ENCODE measurements at places on chromosomes 6 and 20. TPM values are rescaled to one million over a fixed set of nuclear protein-coding genes. Genes with fewer than 3 reads are reported as not detected.

CTAGE9 gene
- total RNA-seq: not detected

- no peak overlapping the region for H3K4me3 ChIP-seq
- no peak for DNase-seq
- H3K27ac ChIP-seq: no peak overlapping the region
- no peaks in the 10 kb centered on the region for H3K4me1 ChIP-seq
- H3K36me3 ChIP-seq: no peaks in the 10 kb centered on the region
Observed at GRCh38 chr20:10059006-10059405, 24.2 kb downstream of the ANKEF1 start.

DNA sequence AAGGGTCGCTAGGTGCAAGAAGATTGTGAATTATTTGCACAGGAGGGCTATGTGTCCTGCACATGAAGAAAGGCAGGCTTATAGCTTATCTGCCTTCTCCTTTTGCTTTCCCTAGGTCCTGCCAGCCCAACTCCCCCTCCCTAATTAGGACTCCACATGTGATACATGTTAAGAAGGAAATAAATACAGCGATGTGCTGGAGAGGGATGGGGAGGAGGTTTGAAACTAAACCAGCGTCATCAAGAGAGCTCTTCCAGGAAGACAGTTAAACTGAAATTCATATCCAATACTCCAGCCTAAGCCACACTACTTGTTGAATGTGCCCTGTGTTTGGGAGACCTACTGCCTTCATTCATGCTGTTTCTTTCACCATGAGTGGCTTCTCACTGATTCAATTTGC is 34.9 kb upstream of the UTRN start:
- H3K27ac ChIP-seq: no peak overlapping the region
- no peaks in the 10 kb centered on the region for H3K27me3 ChIP-seq
- DNase-seq: no peak
- H3K4me1 ChIP-seq: peaks cover 6% of the 10 kb centered on the region

DNA sequence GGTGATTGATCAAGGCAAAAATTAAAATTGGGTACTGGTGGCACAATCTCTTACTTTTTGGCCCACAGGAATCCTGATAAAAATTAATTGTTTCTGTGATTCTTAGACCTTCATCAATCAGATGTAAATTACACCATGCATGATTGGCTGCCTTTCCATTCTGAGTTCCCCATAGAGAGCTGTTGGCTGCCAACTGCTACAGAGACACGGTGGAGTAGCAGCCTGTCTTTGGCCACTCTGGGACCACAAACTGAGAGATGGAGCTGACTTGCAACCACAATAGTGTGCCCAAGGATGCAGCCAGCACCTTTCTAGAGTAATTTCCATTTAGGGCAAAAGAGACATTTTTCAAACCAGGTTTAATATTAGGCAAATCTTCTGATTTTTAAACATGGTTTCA is 274.3 kb upstream of the MMS22L start:
- no peak overlapping the region for H3K4me3 ChIP-seq
- H3K36me3 ChIP-seq: no peaks in the 10 kb centered on the region
- no peaks in the 10 kb centered on the region for H3K4me1 ChIP-seq
- no peak for DNase-seq
- no peak overlapping the region for H3K27ac ChIP-seq
- no peaks in the 10 kb centered on the region for H3K27me3 ChIP-seq

GRCh38 chr20:3106658-3107463 is 22.3 kb upstream of the AVP start:
- no peaks in the 10 kb centered on the region for H3K4me1 ChIP-seq
- H3K27me3 ChIP-seq: no peaks in the 10 kb centered on the region
- H3K36me3 ChIP-seq: no peaks in the 10 kb centered on the region
- H3K4me3 ChIP-seq: no peak overlapping the region

DNA sequence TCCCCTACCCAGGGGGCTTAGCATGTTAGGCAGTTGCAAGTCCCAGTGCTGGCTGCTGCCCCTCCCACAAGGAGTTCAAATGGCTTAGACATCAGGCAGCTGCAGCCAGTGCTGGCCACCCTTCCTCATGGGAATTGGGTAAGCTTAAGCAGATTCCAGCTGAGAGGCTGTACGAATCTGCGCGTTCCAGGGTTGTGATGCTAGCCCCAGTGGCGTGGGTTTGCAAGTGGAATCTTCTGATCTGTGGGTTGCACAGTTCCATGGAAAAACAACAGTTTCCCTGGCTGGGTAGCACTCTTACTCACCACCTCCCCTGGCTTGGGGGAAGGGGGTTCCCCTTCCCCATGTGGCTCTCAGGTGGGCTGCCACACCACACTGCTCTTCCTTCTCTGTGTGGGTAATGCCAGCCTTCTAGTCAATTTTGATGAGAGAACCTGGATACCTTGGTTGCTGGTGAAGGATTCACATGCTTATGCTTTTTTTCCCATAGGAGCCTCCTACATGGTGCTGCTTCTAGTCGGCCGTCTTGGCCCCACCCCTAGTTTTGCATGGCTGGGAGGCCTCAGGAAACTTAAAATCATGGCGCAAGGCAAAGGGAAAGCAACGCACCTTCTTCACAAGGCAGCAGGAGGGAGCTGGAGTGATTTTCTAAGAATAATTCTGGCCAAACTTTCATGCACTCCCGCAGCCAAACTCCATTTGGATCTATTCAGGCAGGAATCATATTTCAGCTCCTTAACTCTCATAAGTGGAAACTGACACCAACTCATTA is 13.0 kb downstream of the DYNLT2 start:
- H3K27me3 ChIP-seq: no peaks in the 10 kb centered on the region
- H3K4me3 ChIP-seq: no peak overlapping the region
- no peak for DNase-seq
- H3K4me1 ChIP-seq: no peaks in the 10 kb centered on the region
- no peak overlapping the region for H3K27ac ChIP-seq
- H3K36me3 ChIP-seq: no peaks in the 10 kb centered on the region

DNA sequence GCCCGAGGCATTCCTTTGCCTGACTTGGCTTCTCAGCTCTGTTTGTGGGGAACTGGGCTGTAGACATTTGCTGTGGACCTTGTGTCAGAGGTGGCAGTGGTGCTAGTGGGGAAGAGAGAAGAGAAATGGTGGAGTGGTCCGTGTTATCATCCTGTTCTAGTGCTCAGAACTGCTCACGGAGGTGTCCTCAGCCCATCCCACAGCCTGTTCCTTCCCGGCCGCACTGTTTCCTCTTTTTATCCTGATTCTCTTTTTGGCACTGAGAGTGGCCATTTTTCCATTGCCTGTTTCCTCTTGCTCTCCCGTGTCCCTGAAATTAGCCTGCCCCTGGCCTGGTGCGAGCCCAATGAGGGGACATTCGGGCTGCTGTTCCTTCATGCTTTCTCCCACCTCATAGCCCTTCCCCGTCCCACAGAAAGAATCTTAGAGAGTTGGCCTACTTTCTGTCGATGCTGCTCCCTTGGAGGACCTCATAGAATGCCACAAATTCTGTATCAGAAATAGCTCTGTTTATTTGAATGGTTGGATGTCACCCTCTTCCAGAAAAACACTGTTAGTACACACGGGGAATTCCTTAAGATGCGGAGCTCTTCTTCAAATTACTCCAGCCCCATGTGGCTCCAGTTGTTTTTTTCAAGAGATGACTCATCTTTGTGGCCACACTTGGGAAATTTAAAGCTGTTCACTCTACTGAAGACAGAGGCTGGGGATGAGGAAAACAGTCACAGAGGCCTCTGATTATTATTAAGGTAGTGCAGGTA is 26.1 kb downstream of the FARS2 start:
- H3K4me3 ChIP-seq: no peak overlapping the region
- H3K36me3 ChIP-seq: no peaks in the 10 kb centered on the region
- no peaks in the 10 kb centered on the region for H3K27me3 ChIP-seq

DNA sequence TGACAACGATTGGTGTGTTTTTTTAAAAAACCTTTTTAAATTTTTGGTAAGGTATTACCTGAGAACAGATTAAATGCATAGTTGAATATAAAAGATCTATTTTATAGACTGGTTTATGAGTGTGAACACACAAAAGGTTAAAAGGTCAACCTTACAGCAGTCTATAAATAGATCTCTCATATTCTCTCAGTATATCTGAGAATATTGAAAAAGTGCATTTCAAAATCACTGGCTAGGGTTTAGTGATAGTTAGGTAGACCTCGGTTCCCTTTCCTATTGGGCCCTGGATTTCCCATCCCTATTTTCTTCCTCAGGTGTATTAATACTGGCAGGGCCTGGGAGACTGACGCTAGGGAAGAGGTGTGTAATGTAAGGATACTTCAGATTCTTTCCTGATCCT is 723 bp upstream of the ZNF451 start:
- peak overlapping the region; percentile 78 for H3K4me3 ChIP-seq
- H3K27me3 ChIP-seq: no peaks in the 10 kb centered on the region
- DNase-seq: no peak
- peaks cover 3% of the 10 kb centered on the region for H3K4me1 ChIP-seq
- peak overlapping the region; percentile 8 for H3K27ac ChIP-seq

UCKL1 gene
- total RNA-seq: 27.9 TPM

DNA sequence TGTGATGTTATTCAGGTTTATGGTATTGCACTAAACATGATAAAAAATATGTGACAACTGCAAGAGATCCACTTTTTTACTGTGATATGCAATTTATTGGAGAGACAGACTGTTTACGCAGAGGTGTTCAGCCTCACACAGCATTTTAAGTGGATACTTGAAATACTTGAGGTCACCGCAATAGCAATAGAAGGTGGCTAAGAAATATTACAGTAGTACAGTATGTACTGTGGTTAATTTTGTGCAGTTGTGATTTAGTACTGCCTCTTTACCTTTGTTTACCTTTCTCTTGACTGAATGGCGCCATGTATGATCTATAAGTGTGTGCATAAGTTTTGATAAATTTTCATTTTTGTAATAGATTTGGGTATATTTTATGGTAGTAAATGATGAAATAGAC is 17.4 kb downstream of the MACROD2 start:
- DNase-seq: no peak
- no peak overlapping the region for H3K27ac ChIP-seq
- H3K27me3 ChIP-seq: no peaks in the 10 kb centered on the region
- H3K36me3 ChIP-seq: no peaks in the 10 kb centered on the region
- no peak overlapping the region for H3K4me3 ChIP-seq
- no peaks in the 10 kb centered on the region for H3K4me1 ChIP-seq

DNA sequence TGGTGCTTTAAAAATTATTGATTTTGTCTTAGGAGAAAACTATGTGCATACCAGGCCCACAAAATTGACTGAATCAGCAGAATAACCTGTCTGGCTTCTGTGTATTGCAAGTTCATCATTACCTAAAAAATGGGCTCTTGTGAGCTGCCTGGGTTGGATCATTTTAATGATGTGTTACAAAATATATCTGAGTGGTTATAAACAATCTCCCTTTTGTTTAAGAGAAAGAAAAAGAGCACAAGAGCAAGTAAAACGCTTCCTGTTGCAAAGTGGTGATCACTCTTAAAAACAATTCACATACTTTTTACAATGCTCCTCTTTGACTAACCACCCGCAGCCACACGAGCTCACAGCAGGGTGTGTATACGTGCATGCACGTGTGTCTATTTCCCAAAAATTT is 335.1 kb downstream of the HDGFL1 start:
- no peaks in the 10 kb centered on the region for H3K36me3 ChIP-seq
- DNase-seq: no peak
- no peaks in the 10 kb centered on the region for H3K27me3 ChIP-seq
- no peak overlapping the region for H3K27ac ChIP-seq
- H3K4me3 ChIP-seq: no peak overlapping the region

GRCh38 chr6:3900744-3901336 is 51.7 kb downstream of the FAM50B start:
- H3K27ac ChIP-seq: no peak overlapping the region
- no peaks in the 10 kb centered on the region for H3K36me3 ChIP-seq
- DNase-seq: peak; percentile 36
- H3K4me3 ChIP-seq: no peak overlapping the region
- peaks cover under 1% of the 10 kb centered on the region for H3K4me1 ChIP-seq

DNA sequence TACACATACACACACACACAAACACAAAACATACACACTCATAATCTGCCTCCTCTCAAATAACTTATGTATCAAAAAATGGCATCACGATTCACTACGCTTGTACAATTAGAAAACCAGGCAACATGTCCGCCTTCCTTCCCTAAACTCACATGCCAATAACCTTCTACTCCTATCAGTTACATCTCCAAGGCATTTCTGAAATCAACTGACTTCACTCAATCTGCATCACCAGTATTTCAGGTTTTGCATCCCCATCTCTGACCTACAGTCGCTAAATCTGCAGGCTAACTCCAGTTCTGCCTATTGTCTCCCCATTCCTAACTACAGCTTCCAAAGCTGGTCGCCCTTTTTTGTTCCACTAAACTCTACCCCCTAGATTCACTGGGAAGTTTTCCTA is 217.5 kb downstream of the PTPRK start:
- H3K4me1 ChIP-seq: no peaks in the 10 kb centered on the region
- no peaks in the 10 kb centered on the region for H3K36me3 ChIP-seq
- H3K27ac ChIP-seq: no peak overlapping the region

DPPA5 gene
- total RNA-seq: not detected

DNA sequence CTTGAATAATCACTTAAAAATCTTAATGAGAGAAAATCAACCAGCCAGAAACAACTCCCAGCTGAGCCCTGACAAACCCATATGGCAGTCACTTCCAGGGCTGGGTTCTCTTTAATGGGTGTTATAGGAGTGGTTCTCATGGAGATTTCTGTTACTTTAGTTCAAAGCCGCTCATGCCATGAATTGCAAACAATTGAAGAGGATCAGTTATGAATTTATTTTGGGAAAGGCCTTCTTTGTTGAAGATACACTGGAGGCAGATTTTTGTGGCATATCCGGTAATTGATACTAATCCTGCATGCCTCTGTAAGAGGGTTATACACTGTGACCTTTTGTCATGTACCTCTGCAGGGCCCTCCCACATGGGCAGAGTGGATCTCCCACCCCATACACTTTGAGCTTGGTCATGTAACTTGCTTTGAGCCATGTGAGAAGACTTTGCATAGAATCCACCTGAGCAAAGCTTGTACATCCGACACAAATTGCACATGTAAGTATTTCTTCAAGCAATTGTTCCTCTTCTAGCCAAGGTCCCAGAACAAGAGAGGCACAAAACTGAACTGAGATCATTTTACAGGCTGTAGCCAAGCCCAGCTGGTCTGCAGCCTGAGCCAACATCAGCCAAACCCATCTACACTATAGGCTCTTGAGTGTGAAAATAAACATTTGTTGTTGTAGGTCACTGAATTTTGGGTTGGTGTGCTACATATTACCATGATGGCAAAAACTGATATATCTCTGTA is 492.3 kb downstream of the PREX1 start:
- H3K36me3 ChIP-seq: no peaks in the 10 kb centered on the region
- H3K27me3 ChIP-seq: no peaks in the 10 kb centered on the region
- H3K4me3 ChIP-seq: no peak overlapping the region
- H3K27ac ChIP-seq: no peak overlapping the region

Data from fibroblast of lung (primary cell).